NCI-H1436 (cell line): ENCODE measurements at places on chromosomes 1 and 21.

DNA sequence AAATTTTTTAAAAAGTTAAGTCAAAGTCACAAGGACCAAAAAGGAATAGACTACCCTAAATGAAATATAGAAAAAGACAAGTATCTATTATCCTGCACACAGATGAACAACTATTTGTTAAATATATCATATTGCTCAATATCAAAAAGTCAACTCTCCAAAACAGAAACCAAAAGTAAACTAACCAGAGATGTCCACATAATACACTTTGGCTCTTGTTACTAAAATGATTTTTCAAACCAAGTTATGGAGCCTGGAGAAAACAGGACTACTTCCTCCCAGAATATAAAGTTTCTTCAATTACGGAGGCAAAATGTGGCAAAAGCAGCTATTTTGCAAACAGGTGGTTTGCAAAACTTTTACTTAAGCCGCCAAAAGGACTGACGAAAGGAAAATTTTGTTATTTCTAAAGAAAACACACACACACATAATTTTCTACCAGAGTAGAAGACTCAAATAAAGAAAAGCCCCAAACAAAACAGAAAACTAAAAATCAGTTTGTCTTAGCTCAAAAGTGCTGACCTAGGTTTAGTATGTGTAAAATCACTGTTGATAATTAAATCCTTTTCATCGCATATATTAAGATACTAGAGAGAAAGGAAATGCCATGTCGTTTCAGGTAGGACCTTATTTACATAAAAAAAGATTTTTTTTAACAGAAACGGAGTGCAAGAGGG lies 1.1 kb downstream of the DPYD start:
- DNase-seq = no peak

GRCh38 chr1:174678657-174679056 lies 230.9 kb downstream of the GPR52 start:
- DNase-seq = no peak

- no peak for DNase-seq
These were observed 17.6 kb downstream of the RIT1 start for GRCh38 chr1:155893389-155894142.

GRCh38 chr1:246569248-246570238 lies 3.3 kb downstream of the CNST start:
- no peak for DNase-seq

GRCh38 chr1:240611619-240612480 lies at the start of gene GREM2:
GREM2 (minus strand) TSS chr1:240612155; CDS start chr1:240493475, 118,680 bp downstream.
- peak; percentile 23 for DNase-seq

DNA sequence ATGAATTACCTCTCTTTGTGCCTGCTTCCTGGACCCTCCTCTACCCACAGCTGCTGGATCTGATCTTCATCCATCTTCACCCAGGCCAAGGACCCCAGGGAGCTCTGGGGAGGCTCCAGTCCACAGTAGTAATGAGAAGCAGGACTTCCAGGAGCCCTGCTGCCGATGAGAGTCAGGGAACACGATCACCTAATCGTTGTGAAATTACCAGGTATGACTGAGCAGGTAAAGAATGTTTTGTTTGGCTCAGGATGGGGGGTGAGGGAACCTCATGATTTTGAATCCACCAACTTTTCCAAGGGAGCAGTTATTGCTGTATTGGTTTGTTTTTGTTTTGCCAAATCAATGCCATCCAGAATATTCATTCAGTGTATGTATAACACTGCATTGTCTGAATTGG lies 454.0 kb downstream of the PLPP3 start:
- DNase-seq = no peak

DNA sequence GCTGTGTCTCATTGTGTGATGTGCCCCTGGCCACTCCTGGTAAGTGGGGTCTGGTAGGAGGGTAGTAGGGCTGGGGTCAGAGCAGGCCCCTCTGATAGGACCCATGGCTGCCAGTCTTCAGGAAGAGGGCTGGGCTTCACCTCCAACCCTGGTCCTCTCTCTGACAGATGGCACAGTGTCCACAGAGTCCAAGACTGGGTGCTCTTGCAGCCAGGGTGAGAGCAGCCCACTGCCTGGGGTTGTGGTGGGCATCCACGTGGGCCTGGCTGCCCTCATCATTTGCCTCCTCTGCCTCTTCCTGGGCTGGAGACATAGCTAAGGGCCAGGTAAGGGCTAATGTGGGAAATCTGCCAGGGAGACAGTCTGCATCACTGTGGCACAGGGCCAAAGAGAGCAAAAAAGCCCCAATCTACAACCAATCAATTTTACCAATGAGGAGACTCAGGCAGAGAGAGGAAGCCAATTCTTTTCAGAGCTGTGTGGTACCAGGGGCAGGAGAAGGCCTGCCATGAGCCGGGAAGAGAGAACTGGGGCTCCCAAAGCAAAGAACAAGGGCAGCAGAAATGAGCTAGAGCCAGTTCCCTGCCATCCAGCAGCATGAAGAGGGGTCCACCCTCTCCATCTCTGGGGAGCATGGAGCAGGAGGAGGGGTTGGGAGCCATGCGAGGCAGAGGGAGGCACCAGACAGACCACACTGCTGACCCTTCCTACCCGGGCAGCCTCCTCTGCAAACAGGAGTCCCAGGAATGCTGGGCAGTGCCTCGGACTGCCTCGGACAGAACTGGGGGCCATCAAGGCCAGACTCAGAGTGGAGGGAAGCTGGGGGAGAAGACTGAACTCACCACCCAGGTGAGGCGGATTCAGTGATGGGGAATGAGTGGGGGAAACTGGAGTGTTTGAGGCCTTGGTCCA lies 26.8 kb downstream of the SLC27A3 start:
- no peak for DNase-seq

- no peak for DNase-seq
These were observed 62.6 kb downstream of the MAP3K7CL start for GRCh38 chr21:29193072-29193471.

- DNase-seq = no peak
These were observed 20.8 kb upstream of the GBP2 start for GRCh38 chr1:89146721-89147120.

DNA sequence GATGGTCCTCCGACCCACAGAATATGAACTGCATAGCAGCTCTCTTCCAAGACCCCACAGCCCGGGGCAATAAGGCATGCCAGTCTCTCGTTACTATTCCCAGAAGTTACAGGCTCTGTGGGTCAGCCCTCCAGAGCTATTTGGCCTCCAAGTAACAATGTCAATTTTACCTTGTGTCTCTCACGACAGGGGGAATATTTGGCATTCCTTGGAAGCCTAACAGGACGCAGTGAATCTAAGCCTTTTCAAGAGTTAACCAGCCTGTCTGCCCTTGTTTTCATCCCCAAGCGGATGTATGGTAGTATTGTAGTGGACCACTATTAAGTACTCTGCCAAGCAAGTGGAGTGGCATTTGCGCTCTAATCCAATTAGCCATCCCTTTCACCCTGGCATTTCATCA lies 24.4 kb upstream of the GNG4 start:
- DNase-seq = no peak

GRCh38 chr1:100710906-100711682 lies 8.4 kb upstream of the VCAM1 start:
- no peak for DNase-seq

DNA sequence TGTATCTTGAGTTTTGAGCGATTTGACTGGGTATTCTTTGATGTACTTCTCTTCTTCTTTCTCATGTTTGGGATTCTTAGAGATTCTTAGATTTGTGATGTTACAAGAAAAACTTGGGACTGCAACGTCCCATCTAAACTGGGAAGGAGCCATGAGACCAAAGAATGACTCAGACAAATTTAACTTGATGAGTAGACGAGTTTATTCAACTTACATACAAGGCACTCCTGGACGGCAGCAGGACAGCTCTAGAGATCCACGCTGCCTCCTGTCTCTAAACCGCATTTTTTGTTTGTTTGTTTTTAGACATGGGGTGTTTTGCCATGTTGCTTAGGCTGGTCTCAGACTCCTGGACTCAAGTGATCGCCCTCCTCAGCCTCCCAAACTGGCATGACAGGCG lies 137.1 kb downstream of the PIK3R3 start:
- no peak for DNase-seq

- DNase-seq = no peak
These were observed 36.5 kb upstream of the USH2A start for GRCh38 chr1:216459651-216460207.

- no peak for DNase-seq
These were observed 35.9 kb downstream of the HMGB4 start for GRCh38 chr1:33899746-33900145.

DNA sequence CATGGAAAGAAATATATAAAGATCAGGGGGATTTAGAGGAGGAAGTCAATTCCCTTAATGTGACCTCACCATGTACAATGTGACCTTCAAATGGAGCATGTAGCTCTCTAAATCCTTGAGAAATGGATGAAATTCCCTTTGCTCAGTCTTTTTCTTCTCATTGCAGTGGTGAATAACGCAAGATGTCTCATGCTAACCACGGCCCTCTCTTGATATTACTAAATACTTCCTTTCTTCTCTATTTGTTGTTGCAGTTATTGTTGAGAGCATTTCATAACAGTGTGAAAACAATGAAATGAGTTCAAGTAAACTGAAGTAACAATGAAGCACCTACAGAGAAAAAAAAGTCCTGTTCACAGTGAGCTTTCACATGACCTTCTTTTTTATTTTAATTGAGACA lies 55.6 kb downstream of the ZNF281 start:
- DNase-seq = no peak

DNA sequence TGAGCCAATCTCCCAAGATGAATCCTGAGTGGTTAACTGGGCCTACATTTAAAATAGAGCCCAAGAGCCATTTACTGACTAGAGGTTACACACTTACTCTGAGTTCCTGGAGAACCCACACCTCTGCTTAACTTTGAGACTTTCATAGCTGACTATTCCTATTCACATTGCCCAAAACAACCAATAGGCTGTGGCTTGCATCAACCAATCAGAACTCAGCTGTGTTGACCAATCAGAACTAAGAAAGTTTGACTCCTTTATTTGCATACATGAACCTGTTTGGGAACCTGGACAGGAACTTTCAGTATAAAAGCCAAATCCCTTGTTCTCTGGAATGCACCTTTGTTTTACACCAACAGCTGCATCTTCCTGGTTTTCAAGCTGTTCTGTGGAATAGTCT lies 9.5 kb downstream of the ZSWIM5 start:
- no peak for DNase-seq

DNA sequence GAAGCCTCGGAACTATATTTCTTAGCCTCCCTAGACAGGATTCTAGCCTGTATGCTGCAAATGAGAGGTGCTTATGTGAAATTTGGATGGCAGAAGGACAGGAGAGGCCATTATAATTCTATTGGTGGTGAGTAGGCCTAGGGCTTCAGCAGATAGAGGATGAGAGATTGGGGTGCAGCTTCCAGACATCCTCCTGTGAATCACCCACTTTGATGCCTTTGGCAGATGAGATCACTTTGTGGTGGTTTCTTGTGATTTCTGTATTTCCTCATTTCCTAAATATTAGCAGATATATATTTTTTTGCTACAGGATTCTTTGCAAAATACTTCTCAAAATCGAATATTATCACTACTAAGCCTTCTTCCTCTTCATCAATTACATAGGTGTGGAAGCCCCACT lies 37.3 kb downstream of the MFSD2A start:
- no peak for DNase-seq

DNA sequence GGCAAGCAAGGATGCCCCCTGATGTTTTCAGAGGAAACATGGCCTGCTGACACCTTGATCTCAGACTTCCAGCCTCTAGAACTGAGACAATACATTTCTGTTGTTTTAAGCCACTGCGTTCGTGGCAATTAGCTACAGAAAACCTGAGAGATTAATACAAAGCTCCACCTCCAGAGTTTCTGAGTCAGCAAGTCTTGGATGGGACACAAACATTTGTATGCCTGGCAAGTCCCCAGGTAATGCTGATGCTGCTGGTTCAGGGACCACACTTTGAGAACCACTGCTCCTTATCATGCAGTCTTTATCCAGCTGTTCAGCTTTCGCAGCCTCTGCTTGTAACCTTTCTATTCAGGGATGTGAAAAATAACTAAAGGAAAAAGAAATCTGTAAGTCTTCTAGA lies 565.7 kb upstream of the PLXNA2 start:
- DNase-seq = no peak

DNA sequence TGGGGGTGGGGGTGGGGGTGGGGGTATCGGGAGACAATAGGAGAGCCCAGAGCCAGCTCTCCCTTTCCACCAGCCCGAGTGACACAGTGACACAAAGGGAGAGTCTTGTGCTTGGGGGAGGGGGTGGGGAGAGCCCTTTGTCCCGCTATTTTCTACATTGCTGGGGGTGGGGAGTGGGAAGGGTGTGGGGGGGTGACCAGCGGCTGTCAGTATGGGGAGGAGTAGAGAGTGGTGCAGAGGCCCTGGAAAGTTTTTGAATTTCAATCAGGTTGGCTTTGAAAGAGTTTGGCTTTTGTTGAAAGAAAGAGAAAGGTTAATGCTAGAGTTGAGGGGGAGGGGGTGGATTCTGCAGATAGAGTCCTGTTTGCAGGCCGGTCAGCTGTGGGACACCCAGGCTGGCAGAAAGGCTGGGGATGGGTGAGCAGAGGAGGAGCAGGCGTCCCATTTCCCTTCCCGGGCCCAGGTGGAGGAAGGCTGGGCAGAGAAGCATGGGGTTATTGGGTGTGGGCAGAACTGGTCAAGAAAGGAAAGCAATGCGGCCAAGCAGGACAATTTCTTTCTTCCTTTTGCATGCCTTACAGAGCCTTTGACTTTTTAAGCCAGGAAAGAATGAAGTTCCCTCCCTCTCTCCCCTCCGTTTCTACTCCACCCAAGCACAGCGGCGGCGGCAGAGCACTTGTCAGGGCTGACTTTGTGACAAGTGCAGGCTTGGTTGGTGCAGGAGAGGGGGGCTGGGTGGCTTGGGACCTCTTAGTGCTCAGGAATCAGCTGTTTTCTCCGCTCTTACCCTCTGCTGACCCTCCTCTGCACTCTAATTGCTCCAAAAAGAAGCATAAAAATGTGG lies 96.2 kb downstream of the RNF220 start:
- no peak for DNase-seq

DNA sequence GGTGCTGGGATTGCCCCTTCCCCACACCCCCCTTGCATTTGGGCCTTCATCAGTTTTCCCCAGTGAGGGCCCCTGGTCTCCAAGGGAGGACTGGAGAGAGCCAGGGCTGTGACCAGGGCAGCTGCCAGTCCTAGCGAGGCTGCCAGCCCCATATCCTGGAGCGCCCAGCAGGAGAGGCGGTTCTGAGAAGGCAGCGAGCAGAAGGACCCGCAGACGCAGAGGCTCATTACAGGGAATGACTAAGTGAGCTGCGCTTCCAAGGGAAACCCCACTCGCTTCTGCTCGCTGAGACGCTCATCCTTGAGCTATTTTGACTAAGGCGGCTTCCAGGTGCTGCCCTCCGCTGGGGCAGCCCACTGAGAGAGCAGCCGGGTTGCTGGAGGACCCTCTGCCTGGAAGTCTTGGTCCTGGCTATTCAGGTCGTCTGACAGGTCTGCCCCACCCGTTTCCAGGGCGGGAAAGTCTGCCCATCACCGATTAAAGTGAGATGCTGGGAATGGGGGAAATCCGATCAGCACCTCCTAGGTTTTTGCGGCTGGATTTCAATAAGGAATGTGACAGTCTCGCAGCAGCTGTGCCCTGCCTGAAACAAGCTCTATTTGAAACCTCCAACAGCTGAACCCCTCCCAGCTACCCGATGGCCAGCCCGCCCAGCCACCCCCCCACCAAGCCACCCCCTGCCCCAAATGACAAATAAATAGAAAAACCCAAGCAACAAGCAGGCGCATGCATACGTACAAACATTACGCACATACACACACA lies 2.8 kb downstream of the KCNN3 start:
- DNase-seq = no peak

GRCh38 chr1:99551812-99552614 lies 93.9 kb upstream of the PALMD start:
- no peak for DNase-seq

- no peak for DNase-seq
These were observed 14.1 kb upstream of the RAB42 start for GRCh38 chr1:28577738-28578536.

- peak; percentile 56 for DNase-seq
These were observed 69.0 kb downstream of the KCND3 start for GRCh38 chr1:111920221-111921024.
